Chondrocyte (in vitro differentiated cells): ENCODE measurements at places on chromosomes 4 and X.

DNA sequence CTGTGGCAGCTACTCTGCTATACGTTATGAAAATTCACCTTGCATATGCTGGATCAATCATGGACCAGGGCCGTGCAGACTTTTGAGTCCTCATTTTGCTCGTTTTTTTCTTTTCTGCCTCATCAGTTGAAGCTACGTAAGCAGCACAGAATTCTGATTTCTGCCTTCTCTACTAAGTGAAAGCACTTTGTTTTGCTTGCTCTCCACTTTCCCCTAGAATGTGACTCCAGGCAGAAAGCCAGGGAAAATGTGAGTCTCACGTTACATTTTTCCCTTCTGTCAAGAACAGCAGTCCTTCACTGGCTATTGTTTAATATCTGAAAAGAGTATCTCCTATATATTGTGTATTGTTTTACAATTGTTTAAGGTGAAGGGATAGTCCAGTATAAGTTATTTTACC lies 1840.1 kb downstream of the PCDH7 start:
- no peak for DNase-seq

GRCh38 chrX:116204932-116205331 lies 34.4 kb downstream of the AGTR2 start:
- DNase-seq: no peak

- no peak for DNase-seq
These were observed 162.7 kb upstream of the CPXCR1 start for GRCh38 chrX:88584283-88584682.

- no peak for DNase-seq
These were observed 11.8 kb downstream of the EDA start for GRCh38 chrX:69627744-69628143.

GRCh38 chr4:173538909-173539445 lies 8.9 kb upstream of the HAND2 start:
- no peak for DNase-seq
